H4 (cell line): ENCODE measurements at places on chromosomes 5 and 9. TPM values are rescaled to one million over a fixed set of nuclear protein-coding genes. Genes with fewer than 3 reads are reported as not detected.

PCDHGA10 gene
- 1.4 and 1.9 TPM in 2 replicates for total RNA-seq

PCDHA1 gene
- 0.45 and 0.56 TPM in 2 replicates for total RNA-seq

RFESD gene
- 1.5 and 2.2 TPM in 2 replicates for total RNA-seq

CATSPER3 gene
- total RNA-seq, result 0.08 TPM in 1 of 2 replicates, not detected in the other

PCDHGA4 gene
- 0.74 and 0.97 TPM in 2 replicates for total RNA-seq

ARHGEF39 gene
- total RNA-seq, result 16.9 and 44.9 TPM in 2 replicates

SELENOP gene
- total RNA-seq, result 64.2 and 68.9 TPM in 2 replicates

TSSK1B gene
- not detected in 2 replicates for total RNA-seq

ALDOB gene
- not detected in 2 replicates for total RNA-seq

CCDC152 gene
- 0.19 and 0.94 TPM in 2 replicates for total RNA-seq

CDH12 gene
- total RNA-seq, result 49.2 and 71.9 TPM in 2 replicates

CSNK1G3 gene
- 34.8 and 45.6 TPM in 2 replicates for total RNA-seq

CD274 gene
- total RNA-seq, result 0.95 and 1.1 TPM in 2 replicates

INSYN2B gene
- 0.39 and 3.1 TPM in 2 replicates for total RNA-seq

RC3H2 gene
- total RNA-seq, result 16.4 and 28.7 TPM in 2 replicates

TMEM174 gene
- total RNA-seq, result not detected in 2 replicates

TCF7 gene
- 1.5 and 2.9 TPM in 2 replicates for total RNA-seq

KCNN2 gene
- total RNA-seq, result 0.31 and 0.55 TPM in 2 replicates

SLC6A18 gene
- total RNA-seq, result not detected in 2 replicates

SLC25A25 gene
- 4.7 and 5.8 TPM in 2 replicates for total RNA-seq

RNF183 gene
- total RNA-seq, result not detected in 2 replicates

FAXDC2 gene
- 0.81 and 3.2 TPM in 2 replicates for total RNA-seq

IPPK gene
- total RNA-seq, result 6.1 and 12.8 TPM in 2 replicates

PCDHGA12 gene
- total RNA-seq, result 0.14 and 0.76 TPM in 2 replicates

ZNF366 gene
- 0.35 TPM in 1 of 2 replicates, not detected in the other for total RNA-seq

STRBP gene
- total RNA-seq, result 11.5 and 14.3 TPM in 2 replicates

ARID3C gene
- total RNA-seq, result 0.21 TPM in 1 of 2 replicates, not detected in the other

FYB1 gene
- 0.04 and 0.17 TPM in 2 replicates for total RNA-seq

PTGER4 gene
- total RNA-seq, result 4.8 and 7.9 TPM in 2 replicates

PCDHGB1 gene
- total RNA-seq, result 0.43 and 3.1 TPM in 2 replicates

GNPDA1 gene
- 79.5 and 119 TPM in 2 replicates for total RNA-seq

SLC36A2 gene
- 0.14 TPM in 1 of 2 replicates, not detected in the other for total RNA-seq
